ENCODE measurements at places on chromosomes 16 and 17. TPM values are rescaled to one million over a fixed set of nuclear protein-coding genes. Genes with fewer than 3 reads are reported as not detected.

DNA sequence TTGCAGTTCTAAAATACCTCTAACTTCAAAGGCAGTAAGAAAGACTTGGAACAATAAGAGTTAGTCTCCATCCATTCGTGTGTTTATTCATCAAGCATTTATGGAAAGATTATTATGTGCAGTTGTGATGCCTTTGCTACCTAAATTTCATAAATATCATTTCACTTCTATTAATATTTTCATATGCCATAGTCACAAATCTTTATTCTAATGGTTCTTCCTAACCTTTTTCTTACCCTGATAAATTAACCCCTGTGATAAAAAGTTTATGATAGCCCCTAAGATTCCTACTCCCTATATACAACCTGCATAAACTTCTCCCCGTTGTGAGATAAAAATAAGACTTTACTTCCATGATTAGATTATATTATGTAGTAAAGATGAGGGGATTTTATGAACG, 94.9 kb downstream of the BRIP1 start:
- DNase-seq, result no peak

- no peak for DNase-seq
Measured at GRCh38 chr16:51184702-51185433, 33.8 kb upstream of the SALL1 start.

DNAI2 gene
- not detected for total RNA-seq

HOXB1 gene
- not detected for total RNA-seq

CACNG1 gene
- not detected for total RNA-seq

PYDC1 gene
- not detected for total RNA-seq
